H54 (cell line): ENCODE measurements at places on chromosomes 5 and 9.
A peak's percentile ranks its signal among the peaks of the same experiment; 100 is the strongest.

DNA sequence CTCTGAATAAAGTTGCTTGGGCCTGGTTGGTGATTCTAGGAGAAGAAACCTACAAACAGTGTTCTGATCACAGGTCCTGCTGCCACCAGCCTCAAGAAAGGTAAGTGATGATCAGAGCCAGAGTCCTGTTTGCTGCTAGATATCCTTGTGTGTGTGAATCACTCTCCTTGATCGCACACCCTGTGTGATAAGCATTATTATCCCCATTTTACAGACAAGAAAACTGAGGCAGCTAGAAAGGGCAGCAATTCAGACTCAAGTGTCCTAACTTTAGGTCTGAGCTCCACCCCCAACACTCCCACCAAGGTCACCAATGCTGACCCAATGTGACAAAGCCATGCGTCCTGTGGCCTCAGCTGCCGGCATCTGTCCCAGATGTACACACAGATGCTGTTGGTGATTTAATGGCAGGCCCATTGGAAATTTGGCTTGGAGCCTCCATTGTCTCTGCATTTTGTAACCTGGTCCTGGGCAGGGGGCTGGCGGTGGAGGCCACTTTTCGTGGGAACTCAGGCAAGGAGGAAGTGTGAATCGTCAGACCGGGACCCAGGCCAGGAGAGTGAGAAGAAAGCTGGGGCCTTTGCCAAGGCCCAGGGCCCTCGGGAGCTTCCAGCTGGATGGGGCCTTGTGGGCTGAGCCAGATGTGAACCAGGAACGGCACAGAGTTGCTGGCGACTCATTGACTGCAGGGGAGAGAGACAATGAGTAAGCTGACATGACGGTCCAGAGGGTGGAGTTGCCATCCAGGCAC, 29.8 kb upstream of the GGTA1 start:
- peak; percentile 99 for DNase-seq

DNA sequence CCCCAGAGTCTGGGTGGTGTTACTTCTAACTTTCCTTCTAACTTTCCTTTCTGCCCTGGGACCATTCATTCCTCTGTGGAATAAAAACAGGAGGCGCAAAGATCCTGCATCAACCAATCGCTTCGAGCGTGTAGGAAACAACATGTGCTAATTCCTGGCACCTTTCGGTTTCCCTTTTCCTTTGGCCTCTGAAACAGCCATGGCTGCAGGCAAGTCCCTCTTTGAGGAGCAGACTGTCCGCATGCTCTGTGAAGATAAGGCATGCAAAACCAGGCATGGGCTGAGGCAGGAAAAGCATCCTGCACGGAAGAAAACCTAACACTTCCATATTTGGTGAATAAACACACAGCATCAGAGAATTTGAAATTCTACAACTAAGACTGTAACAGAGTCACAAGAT, 128.3 kb downstream of the HSD17B3 start:
- no peak for DNase-seq

GRCh38 chr5:21058289-21058688, 1070.3 kb upstream of the CDH18 start:
- DNase-seq = no peak

GRCh38 chr9:137158625-137159024, 11.2 kb downstream of the LRRC26 start:
- DNase-seq = no peak

- no peak for DNase-seq
These were observed 49.3 kb downstream of the SPRY4 start for GRCh38 chr5:142275496-142275895.

GRCh38 chr5:31632460-31632859, 6.5 kb upstream of the PDZD2 start:
- DNase-seq = no peak

DNA sequence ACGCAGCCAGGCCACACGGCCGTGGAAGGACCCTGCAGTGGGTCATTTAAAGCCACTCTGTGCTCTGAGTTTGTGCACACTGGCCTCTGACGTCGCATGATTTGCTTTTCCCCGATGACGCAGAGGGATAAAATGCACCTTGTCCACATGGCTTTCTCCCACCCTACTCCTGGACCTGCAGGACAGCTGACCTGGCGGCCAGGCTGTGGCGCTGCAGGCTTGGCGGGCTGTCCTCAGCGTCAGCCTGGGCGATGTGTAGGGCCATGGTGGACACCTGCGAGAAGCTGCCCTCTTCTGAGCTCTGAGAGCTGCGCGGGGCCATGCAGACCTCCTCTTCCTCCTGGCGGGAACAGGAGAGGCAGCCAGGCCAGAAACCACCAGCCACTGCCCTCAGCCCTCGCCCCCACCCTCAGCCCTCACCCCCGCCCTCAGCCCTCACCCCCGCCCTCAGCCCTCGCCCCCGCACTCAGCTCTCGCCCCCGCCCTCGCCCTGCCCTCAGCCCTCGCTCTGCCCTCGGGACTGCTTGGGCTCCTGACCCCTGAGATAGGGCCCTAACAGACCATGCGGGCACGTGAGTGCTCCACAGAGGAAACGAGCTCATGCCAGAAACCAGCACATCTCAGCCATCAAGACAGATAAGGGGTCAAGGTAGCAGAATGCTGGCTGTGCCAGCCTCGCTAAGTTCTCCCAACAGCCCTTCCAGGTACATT, 20.0 kb upstream of the SCGB3A1 start:
- DNase-seq = peak; percentile 67

DNA sequence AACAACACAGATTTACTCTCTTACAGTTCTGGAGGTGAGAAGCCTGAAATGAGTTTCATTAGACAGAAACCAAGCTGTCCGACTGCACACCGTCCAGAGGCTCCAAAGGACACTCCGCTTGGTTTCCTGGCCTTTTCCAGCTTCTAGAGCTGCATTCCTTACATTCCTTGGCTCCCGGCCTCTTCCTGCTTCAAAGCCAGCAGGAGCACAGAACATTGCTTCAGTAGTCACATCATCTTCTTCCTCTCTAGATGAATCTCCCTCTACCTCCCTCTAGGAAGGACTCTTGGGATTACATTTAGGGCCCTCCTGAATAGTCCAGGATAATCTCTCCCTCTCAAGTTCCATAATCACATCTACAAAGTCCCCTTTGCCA, 213.3 kb downstream of the CDK5RAP2 start:
- DNase-seq = peak; percentile 99

GRCh38 chr5:178483620-178484019, 106.6 kb downstream of the COL23A1 start:
- peak; percentile 12 for DNase-seq

GRCh38 chr5:82789095-82789494, 288.1 kb downstream of the TMEM167A start:
- DNase-seq = no peak
